ENCODE measurements at places on chromosomes 2 and 18. TPM values are rescaled to one million over a fixed set of nuclear protein-coding genes. Genes with fewer than 3 reads are reported as not detected.

Gene IL36A
- not detected for total RNA-seq

Gene NEU2
- total RNA-seq: not detected

Gene FBXO41
- total RNA-seq: 0.77 TPM

Gene CENPA
- 1.8 TPM for total RNA-seq

Gene MATN3
- 2.3 TPM for total RNA-seq

Gene ECEL1
- total RNA-seq: not detected

Gene VWA3B
- 0.26 TPM for total RNA-seq

Gene SRBD1
- total RNA-seq: 11.6 TPM

Gene PLA2R1
- total RNA-seq: 8.3 TPM

Gene ACVR1C
- total RNA-seq: 0.83 TPM

Gene RAB11FIP5
- 35.0 TPM for total RNA-seq

Measured in fibroblast of lung (primary cell).